ENCODE measurements at places on chromosomes 3 and 15.

DNA sequence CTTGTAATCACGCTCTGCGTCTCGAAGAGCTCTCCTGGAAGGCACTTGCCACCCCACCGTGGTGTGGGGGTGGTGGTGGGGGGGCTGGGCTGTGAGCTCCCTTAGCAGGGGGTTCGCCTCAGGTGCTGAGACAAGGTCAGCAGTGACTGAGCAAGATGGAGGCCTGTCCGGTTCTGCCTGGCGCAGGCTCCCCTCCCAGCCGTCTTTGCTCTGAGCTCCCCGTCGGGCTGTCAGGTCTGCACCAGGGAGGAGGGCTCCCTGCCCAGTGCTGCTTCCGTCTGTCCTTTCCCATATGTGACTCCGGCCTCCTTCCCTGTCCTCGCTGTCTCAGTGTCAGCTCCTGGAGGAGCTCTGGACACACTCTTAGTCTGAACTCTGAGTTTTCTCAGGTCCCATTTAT is 80.0 kb downstream of the PLXNA1 start:
- no peak for DNase-seq

- no peak for DNase-seq
These were observed 49.5 kb upstream of the BCL6 start for GRCh38 chr3:187794731-187795130.

DNA sequence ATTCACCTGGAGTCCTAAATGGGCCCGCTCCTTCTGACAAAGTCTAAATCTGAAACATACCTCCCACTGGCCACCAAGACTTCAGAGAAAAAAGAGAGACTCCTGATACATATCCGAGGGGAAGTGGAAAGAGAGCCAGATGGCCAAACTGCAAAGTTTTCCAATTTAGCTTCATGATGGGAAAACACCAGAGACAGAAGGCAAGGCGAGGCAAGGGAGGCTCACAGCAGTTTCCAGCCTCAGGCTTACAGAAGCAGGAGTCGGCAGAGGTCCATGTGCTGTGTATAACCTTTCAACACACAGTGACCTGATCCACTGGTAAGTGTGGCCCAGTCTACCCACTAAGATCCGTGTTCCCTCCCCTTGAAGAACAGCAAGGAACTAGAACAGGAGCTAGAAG is 29.9 kb upstream of the PDE8A start:
- DNase-seq = no peak

GRCh38 chr3:41518626-41519025 is 319.3 kb downstream of the CTNNB1 start:
- DNase-seq = no peak

- DNase-seq = no peak
These were observed 355.8 kb upstream of the C2CD4B start for GRCh38 chr15:62520887-62521286.

Data from NCI-H1694 treated with DMSO at 0.1 percent for 48 hours (cell line).